Muscle of leg (tissue), 16 donors: ENCODE measurements at places on chromosomes 1 and 21.

- no peak for DNase-seq
Measured at GRCh38 chr1:116769561-116769977, 15.3 kb downstream of the CD2 start.

DNA sequence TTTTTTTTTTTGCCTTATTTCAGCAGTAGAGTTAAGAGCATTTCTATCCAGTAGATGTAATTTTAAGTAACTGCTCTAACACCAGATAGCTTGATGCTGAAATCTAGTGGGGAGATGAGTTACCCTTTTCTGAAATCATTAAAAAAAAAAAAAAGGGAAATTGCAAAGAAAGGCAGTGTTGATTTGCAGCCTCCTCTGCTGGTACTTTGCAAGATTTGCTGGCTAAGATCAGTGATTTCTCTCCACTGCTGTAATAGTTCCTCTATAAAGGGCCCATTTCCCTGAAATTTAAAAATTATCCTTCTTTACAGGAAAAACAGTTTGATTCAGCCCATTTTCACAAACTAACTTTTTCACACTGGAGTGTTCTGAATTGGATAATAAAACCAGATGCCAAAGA lies 120.6 kb downstream of the PTBP2 start:
- DNase-seq = no peak

GRCh38 chr1:228272331-228272791 lies 64.5 kb downstream of the OBSCN start:
- DNase-seq = no peak

GRCh38 chr1:228445843-228446650 lies 29.4 kb upstream of the TRIM17 start:
- peak; percentile 57 for DNase-seq

- no peak for DNase-seq
Measured at GRCh38 chr1:9705337-9706093, 54.0 kb downstream of the PIK3CD start.

GRCh38 chr1:115654125-115654524 lies 12.4 kb downstream of the VANGL1 start:
- no peak for DNase-seq

GRCh38 chr1:2286923-2287322 lies 58.8 kb downstream of the SKI start:
- DNase-seq = no peak

- no peak for DNase-seq
Measured at GRCh38 chr1:42740851-42741580, 980 bp upstream of the CLDN19 start.

DNA sequence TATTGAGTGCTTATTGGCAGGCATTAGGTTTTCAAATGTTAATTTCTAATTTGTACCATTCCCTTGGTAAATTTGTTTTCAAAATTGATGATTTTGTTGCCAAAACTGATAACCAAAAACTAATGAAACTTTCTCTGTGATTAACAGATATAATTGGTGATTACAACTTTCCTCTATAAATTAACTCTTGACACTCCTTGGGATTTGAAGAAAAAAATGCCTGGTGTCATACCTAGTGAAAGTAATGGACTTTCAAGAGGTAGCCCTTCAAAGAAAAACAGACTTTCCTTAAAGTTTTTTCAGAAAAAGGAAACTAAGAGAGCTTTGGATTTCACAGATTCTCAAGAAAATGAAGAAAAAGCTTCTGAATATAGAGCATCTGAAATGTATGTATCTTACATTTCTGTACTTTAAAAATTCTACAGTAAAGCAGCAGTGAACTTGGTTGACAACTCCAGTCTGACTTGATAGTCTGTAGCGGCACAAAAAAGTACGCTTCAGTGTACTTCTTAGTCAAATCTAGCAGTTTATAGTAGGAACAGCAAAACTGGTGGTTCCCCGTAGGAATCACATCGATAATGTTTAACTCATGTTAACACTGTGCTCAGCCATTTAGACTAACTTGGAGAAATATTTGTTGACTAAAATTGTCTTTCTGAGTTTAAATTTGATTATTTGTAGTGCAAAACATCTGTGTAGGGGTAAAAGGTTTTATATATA lies 3.0 kb downstream of the USP1 start:
- peak; percentile 22 for DNase-seq

- no peak for DNase-seq
Measured at GRCh38 chr1:231753313-231753712, 126.7 kb downstream of the DISC1 start.

- peak; percentile 60 for DNase-seq
Measured at GRCh38 chr1:78651241-78651640, 1.6 kb downstream of the IFI44 start.

DNA sequence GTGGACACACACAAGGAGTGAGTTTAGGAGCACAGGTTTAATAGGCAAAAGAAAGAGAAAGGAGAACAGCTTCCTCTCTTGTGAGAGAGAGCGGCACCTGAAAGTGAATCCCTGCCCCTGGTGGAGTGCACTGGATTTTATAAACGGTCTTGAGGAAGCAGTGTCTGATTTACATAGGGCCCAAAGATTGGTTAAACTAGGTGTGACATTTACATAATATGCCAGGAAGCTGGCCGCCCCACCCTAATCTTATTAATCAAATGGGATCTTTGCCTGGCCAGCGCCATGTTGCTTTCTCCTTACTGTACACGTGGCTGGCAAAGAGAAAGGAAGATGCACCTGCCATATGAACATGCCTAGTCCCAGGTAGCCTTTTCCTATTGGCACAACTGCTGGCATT lies 38.7 kb downstream of the CFH start:
- DNase-seq = no peak

DNA sequence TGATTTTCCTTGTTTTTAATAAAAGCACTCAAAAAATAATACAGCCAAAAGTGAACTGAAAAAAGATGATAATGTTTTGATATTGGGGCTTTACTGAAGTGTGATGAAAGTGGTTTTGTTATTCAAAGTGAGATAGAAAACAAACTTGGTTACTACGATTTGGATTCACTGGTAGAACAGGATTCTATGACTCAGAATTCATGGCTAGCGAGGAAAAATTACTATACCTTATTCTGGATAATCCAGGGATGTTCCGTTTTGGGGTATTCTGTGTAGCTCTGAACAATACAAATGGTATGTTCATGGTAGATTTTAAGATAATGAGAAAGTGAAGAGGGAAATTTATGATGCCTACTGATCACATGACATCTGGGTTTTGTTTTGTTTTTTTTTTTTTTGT lies 117.7 kb downstream of the NRDC start:
- DNase-seq = no peak

DNA sequence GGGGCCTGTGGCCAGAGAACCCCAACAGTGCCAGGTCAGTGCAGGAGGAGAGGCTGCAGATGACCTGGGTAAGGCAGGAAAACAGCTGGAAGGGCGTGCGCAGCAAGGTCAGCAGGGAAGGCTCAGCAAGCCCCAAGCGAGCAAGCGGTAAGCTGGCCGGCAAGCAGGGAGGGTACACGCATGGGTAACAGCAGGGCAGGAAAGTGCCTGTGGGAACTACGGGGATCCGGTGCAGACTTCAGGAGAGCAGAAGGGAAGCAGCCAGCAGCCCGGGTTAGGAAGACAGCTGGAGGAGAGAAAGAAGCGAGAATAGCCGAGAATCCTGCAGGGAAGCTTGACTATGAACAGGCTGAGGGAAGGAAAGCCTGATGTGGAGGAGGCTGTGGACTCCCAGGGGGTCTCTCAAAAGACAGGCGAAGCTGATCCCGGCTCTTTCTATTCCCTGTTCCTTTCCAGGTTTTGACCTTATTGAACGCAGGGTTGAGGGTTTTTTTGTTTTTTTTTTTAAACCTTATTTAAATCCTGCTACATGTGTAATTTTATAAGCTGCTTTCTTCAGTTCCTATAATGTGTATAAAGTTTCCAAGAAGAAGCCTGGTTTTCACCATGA lies 20.9 kb downstream of the UMODL1 start:
- no peak for DNase-seq

GRCh38 chr1:167681024-167681423 lies 40.8 kb upstream of the MPZL1 start:
- no peak for DNase-seq

DNA sequence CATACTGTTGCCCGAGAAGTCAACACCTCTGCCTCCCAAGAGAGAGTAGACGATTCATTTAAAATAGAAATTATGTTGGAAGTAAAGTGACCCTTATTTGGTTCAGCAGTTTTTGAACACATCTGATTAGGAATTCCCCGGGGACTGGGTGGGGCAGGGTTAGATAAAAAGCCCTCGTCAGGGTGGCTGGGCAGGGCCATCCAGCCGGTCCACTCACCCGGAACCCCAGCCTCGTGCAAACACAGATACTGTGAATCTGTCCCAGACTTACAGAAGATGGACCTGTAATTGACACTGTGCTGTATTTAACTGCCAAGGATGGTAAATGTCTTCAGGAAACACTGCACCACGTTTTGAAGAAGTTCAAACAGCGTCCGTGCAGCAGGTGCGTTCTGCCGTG lies 63.7 kb downstream of the PRDM16 start:
- DNase-seq = no peak
